Jurkat, Clone E6-1 (cell line): ENCODE measurements at places on chromosomes 7 and 10.

GRCh38 chr10:96560966-96561887, 25.6 kb downstream of the TM9SF3 start:
- DNase-seq, result no peak

DNA sequence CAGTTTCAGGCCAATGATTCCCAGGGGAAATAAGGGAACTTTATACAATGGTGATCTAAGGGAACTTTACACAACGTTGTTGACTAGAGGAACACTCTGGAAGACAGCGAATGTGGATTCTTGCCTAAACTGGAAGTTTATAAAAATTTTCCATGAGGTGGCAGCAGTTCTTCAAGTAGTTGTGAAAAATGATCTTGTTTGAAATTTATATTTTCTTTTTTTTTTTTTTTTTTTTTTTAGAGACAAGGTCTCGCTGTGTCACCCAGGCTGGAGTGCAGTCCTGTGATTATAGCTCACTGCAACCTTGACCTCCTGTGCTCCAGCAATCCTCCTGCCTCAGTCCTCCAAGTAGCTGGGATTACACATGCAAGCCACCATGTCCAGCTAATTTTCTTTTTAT, 32.1 kb upstream of the GTF2I start:
- DNase-seq, result no peak

GRCh38 chr10:125720002-125720382, 483 bp downstream of the EDRF1 start:
- DNase-seq, result no peak

GRCh38 chr10:16182688-16183087, 254.1 kb upstream of the PTER start:
- no peak for DNase-seq

GRCh38 chr7:116478834-116479233, 20.7 kb upstream of the CAV2 start:
- DNase-seq, result no peak

- no peak for DNase-seq
Measured at GRCh38 chr7:30467271-30467670, 11.3 kb downstream of the NOD1 start.

DNA sequence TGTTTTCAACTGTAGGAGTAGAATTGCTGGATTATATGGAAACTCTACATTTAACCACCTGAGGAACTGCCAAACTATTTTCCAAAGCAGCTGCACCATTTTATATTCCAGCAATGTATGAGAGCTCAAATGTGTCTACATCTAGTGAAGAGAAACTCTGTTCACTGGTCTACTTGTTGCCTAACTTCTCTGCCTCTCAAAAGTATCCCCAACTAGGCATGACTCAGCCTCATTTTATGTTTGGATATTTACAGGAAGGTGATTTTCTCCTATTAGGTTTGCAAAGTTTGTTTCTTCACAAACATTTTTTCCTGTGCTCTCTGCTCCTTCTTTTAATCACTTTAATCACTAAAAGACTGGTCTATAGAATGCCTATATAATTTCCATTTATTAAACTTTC, 37.1 kb upstream of the SRI start:
- DNase-seq, result no peak

GRCh38 chr7:157271991-157272324, 64.8 kb upstream of the DNAJB6 start:
- DNase-seq, result no peak

DNA sequence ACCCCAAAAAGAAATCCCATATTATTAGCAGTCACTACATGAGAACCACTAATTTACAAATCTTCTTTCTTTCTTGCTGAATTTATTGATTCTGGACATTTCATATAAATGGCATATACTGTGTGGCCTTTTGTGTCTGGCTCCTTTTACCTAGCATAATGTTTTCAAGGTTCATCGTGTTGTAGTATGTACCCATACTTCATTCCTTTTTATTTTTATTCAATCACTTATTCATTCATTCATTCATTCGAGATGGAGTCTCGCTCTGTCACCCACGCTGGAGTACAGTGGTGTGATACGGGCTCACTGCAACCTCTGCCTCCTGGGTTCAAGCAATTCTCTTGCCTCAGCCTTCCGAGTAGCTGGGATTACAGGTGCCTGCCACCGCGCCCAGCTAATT, 21.9 kb downstream of the VPS26A start:
- DNase-seq, result no peak

DNA sequence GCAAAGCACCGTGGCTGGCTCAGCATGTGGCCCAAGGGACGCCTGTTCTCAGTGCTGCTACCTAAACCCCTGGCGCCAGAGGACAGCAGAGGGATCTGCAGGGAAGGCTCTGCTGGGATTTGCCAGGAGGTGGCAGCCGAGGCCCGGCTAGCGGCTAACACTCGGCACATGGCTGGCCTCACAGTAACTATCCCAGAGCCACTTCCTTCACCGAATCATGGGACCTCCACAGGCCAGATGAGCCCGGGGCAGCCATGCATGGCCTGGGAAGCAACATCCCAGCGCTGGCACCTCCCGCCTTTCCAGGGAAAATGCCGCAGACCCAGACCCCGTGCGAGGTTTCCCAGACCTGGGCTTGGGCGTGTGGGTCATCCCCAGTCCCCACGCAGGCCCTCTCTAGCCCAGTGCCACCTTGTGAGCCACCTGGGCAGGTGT, 36.4 kb downstream of the DPYSL4 start:
- peak; percentile 32 for DNase-seq

- no peak for DNase-seq
Measured at GRCh38 chr7:47672977-47673381, 91.1 kb upstream of the TNS3 start.

- no peak for DNase-seq
Measured at GRCh38 chr10:86651631-86652331, 2.6 kb upstream of the OPN4 start.

- DNase-seq, result no peak
Measured at GRCh38 chr10:48801001-48801421, 116.3 kb downstream of the WDFY4 start.

GRCh38 chr10:129390147-129390546, 76.9 kb upstream of the MGMT start:
- DNase-seq, result no peak
